Stimulated activated CD8-positive, alpha-beta memory T cell treated with anti-CD3 and anti-CD28 coated beads, Interleukin-7, amount 100 ng/mL, for 1 hour (primary cell): ENCODE measurements at places on chromosomes 5 and 9.

DNA sequence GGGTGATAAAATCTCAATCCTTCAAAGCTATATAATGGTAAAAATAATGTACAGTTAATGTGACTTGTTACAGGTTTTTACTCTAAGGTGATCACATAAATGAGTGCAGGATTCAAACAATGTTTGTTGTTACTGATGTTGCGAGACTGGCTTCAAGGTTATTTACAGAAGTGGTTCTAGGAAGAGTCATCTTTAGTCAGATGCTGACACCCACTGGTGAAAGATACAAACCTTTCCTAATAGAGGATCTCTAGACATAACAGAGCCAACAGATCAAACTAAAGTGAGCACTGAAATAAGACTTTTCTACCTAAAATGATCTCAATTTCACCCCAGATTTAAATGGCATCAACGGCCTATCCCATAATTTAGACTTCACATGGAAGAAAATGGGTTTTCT, 20.2 kb downstream of the ARSB start:
- DNase-seq = no peak

GRCh38 chr9:120100595-120100994, 479.4 kb downstream of the CDK5RAP2 start:
- no peak for DNase-seq

DNA sequence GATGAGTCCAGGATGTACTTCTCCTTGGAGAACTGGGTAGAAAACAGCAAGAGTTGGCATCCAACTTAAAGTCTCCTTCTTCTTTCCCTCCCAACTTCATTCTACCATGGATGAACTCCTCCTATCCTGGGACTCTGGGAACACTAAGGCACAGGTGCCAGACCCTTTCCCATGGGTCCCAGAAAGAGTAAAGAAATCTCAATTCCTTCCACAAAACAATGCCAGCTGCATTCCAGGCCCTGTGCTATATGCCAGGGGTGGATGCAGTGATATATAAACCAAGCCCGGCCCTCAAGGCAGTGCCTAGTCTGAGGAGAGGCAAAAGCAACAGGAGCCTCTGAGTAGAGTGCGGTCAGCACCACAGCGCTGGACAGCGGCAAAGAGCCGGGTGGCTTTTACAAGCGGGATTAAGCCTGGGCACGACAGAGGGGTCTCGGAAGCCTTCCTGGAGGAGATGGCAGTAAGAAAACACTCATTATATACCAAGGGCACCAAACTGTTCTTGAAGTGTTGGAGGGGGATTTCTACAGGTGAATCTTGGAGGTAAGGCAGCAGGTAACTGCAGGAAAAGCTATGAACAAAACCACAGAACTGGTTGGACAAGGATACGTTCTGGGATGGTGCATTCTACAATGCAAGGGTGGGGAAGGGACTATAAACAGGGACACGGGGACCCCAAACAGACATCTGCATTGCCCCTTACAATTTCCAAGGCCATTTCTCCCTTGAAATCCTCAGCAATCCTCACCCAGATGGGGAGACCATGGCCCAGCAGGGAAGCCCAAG, 16.4 kb upstream of the TOR2A start:
- no peak for DNase-seq

DNA sequence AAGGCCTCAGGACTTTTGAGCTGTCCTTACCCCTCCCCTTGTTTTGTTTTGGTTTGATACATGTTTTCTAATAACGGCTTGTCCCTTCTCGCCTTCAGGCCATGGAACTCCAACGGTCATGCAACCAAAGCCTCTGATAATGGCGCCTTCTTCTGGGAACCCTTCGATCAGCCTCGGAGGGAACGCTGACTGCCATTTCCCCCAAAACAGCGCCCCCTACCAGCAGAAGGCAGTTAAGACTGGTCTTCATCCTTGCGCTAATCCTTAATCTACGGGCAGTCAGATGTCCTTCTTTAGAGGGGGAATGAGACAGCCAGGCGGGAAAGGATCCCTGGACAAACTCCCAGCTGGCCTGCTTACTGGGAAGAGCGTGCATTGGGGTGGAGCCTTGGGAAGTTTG, 276.6 kb downstream of the ICE1 start:
- DNase-seq = no peak

- no peak for DNase-seq
Measured at GRCh38 chr9:88791105-88791805, 200.0 kb upstream of the S1PR3 start.

DNA sequence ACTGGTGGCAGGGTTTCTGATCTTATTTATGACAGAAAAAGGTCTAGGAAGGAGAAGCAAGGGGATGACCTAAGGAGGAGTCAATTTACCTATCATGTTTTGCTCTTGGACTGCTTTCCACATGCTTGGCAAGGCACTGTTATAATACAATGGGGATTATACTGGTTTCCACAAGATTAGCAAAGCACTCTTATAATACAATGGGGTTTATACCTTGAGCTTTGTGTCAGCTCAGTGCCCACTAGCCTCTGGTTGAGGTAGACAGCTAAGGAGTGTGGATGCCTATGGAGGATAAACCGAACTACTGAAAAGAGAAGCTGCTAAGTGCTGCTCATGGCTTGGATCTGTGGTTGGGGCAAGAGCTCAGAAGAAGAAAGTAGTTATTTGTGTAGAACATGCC, 68.7 kb downstream of the MRPS27 start:
- no peak for DNase-seq
